ENCODE measurements at places on chromosomes 16 and 17.

GRCh38 chr16:84524346-84524920, 20.0 kb upstream of the MEAK7 start:
- no peak for DNase-seq

GRCh38 chr16:8890549-8890921, 8.4 kb downstream of the LITAFD start:
- no peak for DNase-seq

- DNase-seq: no peak
These were observed 141.4 kb upstream of the GSE1 start for GRCh38 chr16:85471469-85472431.

DNA sequence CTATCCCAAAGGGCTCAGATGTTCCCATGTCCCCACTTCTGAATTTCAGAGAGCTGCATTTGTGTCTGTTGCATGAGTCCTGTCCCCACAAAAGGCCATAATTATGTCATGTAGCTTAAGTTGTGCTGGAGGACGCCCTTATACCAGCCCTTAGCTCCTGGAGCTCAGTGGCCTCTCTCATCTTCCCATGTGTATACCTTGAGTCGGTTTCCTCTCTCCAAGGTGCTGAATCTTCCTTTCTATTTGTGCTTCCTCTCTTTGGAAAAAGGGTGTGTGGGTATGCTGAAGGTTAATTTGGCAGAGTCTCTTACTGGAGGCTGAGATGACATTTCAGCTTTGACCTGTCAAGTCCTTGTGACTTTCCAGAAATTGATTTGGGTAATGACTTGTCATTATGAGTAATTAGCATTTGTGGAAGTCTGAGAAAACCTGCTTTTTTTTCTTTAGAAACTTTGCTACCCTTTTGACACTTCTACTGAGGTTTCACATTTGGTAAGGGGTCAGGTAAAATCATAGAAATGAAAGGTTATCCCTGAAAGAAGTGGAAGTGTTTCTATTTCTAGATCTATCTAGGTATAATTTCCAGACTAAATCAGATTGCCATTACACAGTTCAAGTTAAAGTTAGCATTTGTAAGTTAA, 185.4 kb downstream of the ABCC12 start:
- no peak for DNase-seq

GRCh38 chr16:87515475-87516330, 22.9 kb upstream of the ZCCHC14 start:
- DNase-seq: no peak

DNA sequence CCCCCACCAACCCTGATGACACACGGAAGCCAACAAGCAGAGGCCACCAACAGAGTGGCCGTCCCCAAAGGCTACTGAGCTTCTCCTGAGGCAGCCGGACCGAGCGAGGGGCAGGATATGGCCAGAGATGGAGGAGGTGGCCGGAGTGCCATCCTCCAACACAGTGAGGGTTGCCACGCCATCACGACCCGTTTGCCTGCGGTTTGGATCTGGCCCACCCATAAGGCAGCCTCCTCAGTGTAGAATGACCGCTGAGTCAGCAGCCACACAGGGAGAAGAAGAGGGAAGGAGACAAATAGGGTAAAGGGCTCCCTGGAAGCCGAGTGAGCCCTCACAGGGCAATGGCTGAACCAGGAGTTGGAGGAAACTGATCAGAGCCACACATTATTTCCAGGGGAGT, 13.8 kb downstream of the HNF1B start:
- DNase-seq: no peak

DNA sequence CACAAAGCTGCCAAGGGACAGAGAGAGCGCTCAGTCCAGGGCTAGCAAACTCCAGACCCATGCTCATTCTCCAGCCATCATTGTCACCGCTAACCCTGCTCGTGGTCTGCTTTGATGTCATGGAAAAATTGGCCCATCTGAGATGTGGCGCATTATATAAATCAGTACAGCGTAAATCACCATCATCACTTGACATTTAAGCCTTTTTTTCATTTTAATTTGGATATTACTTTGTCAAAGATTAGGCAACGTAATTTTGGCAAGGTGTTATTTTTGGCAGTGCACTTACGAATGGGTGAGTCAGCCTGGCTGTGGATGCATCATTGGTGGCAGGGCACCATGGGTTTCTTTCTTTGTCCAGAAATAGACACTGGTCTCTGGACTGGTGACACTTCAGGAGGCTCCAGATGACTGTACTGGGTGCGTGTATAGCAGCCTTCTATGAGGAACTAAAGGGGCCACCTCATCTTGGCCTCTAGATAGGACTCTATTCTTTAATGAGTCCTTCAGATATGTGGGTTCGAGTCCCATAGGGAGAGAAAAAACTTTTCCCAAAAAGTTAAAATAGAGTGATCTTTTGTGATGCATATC, 166.3 kb downstream of the MSI2 start:
- no peak for DNase-seq

- DNase-seq: no peak
These were observed 8.7 kb upstream of the SYNGR2 start for GRCh38 chr17:78159575-78160158.

GRCh38 chr16:85393674-85394451, 219.3 kb upstream of the GSE1 start:
- DNase-seq: no peak

- DNase-seq: no peak
These were observed 57.2 kb downstream of the ABCC1 start for GRCh38 chr16:16006650-16007049.

GRCh38 chr17:29645515-29646051, 22.9 kb upstream of the CORO6 start:
- DNase-seq: no peak

DNA sequence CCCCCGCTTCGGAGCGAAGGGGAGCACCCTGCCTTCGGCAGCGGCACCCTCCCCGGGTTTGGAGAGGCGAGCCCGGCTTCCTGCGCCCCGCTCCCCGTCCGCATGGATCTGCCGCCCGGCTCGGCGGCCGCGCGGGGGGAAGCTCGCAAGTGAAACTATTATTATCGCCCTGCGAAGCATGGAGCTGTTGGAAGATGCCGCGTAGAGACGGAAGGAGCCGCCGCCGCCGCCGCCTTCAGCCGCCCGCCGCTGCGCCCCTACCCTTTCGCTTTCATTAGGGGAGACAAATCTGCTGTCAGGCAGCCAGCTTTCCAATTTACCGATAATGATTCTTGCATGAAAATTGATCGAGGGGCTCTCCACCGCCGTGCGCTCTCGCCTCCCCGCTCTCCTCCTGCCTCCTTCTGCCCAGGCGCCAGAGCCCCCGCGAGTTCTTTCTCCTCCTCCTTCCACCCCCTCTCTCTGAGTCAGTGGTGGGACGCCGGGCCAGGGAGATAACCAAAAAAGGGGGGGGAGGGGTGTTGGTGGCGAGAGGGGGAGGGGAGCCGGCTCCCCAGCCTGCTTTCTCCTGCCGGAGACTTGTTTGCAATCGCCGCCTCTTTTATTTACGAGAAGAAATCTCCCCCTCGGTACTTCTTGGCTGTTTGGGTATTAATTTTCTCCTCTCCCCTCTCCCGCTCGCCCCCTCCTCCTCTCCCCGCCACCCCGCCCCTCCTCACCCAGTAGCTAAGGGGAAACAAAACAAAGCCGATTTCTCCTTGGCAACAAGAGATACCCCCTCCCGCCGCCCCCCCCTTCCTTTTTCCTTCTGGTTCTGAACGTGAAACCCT, 58.0 kb upstream of the GSE1 start:
- DNase-seq: no peak

DNA sequence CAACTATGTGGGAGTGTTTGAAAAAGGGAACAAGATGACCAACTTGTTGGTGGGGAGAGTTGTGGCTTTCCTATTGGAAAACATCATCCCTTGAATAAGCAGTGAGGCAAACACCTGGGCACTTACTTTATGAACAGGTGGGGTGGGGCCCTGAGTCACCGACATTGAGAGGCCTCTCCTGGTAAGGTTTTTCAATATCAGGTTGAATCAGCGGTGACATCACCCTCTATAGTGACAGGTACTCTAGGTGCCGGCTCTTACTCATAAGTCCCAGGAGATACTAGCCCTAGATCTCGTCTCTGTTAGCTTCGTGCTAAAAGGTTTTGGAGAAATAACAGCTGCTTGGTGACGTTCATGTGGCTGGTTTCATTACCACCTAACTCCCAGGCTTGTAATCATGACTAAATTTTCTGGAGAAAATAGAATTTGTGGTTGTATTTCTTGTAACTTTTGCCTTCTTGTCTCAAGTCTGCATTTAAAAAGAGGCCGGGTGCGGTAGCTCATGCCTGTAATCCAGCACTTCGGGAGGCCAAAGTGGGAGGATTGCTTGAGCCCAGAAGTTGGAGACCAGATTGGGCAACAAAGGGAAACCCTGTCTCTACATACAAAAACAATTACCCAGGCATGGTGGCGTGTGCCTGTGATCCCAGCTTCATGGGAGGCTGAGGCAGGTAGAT, 19.3 kb downstream of the CDH1 start:
- no peak for DNase-seq

DNA sequence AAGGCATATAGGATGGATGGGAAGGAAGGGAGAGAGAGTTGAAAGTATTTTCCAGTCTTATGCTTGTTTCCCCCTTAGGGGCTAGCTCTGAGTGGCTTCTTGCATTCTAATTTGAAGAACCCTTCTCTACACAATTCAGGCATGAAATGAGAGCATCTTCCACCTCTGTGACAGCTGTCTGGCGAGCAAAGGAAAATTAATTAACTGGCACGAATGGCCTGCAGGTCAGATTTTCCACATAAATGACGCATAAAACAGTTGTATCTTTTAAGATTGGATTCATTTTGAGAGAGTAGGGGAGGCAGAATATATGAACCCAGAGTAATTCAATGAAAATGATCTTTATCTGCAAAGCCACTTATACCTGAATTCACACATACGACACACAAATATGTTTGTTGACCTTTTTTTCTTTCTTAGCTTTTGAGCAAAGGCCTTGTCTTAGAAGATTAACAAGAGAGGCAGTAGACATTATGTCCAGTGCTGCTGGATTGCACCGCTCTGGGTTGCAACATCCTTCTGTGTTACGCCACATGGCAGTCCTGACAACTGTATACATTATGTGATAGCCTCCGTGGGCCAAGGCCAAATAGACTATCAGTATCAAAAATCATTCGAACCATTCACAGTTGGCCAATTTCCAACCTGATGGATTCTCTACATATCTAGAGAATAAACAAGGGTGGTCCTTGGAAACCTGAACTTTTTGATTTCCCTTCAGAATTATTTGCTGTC, 173.0 kb upstream of the GOT2 start:
- no peak for DNase-seq

DNA sequence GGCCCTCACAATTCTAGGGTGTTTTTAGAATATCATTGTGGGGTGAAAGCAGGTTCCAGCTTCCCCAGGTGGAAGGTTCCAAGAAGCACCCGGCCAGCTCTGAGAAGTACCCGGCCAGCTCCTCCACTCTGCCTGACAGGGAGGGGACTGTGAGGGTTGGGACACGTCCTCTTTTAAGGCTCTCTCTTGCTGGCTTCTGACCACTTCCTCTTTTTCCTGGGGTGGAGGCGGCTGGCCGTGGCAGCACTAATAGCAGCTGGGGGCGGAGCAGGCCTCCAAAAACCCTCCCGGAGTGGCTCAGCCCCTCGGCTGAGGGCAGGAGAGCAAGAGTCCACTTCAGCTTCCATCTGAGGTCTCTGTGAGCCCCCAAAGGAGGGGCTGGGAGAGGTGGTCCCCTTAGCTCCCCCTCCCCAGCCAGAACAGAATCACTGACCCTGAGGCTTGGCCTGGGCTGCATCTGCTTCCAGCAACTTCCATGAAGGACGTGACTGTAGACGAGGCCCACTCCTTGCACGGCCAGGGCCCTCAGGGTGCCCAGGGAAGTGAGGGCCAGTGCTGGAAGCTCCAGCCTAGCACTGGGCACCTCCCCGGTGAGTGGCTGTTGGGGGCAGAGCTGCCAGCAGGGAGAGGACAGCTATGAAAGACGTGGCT, 26.7 kb upstream of the PLCG2 start:
- DNase-seq: no peak

DNA sequence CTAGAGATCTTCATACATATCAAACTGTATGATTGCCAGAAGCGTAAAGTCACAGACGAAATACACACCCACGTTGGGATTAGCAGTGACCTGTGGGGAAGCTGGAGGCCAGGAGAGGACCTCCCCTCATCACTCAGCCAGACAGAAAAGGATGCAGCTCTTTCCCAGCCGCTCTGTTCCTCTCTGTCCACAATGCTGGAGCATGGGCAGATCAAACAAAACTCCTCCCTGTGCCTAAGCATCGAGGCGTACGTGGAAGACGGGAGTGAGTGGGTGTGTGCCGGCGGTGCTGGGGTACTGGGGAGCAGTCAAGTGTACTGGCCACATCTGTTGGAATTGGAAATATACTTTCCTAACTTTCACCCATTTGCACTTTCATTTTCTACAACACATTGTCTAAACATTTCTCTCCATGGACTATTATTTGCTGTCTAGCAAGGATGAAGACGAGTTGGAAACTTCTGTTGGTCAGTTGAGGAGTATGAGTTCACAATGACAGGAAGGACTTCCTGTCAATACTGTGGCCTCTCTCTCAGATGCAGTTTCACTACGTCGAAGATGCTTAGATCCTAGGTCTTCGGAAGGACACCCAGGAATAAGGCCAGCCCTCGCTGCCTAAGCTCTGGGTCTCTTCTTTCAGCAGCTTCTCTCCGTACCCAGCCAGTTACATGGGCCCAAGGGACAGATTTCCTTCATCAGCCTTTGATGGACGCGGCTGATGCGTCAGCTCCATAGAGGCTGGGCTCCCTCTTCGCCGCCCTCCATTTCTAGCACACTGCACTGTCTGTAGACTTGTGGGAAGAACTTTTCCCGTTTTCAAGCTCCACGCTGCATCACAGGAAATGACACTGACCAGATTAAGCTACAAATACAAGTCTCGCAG, 30.6 kb upstream of the ENDOV start:
- DNase-seq: no peak

DNA sequence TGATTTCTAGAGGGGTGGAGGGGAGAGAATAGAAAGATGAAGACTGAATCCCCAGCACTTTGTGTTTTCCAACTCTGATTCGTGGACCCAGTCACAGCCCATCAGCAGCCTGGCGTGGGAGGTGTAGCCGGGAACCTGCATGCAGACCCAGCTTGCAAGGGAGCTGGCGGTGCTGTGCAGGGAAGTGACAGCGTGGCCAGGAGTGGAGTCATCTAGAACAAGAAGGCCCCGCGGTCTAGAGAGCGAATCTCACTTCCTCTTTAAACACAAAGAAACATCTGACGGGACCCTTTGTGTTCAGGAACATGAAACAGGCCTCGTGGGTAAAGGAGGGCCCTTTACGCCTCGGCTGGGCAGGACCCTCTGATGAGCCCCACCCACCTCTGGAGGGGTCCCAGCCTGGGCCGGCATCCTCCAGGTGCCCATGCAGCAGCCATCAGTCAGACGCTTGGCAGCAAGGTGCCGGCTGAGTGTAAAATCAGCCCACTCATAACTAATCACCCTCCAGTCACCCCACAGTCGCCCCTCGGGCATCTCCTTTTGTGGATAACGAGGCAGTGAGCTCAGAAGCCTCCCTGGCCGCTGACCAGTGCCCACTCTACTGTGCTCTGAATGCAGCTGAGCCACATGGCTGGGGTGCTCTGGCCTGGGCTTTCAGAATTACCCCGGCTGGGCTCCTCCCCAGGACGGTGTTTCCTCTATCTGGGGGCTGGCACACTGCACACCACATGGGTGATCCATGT, 4.4 kb downstream of the SNAI3 start:
- no peak for DNase-seq

DNA sequence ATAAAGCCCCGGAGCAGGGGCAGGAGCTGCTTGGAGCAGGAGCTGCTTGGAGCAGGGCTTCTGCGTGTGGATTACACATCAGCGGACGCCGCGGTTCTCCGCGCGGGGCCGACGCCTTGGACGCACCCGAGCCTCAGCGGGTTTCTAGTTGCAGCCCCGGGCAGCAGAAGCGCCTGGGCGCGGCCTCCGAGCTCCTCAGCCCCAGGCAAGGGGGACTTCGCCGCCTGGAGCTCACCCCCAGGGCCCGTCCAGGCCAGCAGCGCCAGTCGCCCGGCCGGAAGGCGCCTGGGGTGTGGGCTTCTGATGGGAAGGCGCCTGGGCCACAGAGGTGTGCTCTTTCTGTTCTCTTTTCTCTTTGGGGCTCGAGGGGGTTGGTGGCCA, 6.3 kb downstream of the FOXF1 start:
- DNase-seq: no peak
